ENCODE measurements at places on chromosomes 2 and 18.

GRCh38 chr2:216339456-216340279, 32.6 kb downstream of the MARCHF4 start:
- DNase-seq: no peak

- DNase-seq: no peak
Observed at GRCh38 chr2:80293039-80293438, 11.5 kb downstream of the LRRTM1 start.

- no peak for DNase-seq
Observed at GRCh38 chr2:121234791-121235190, 50.2 kb downstream of the TFCP2L1 start.

- no peak for DNase-seq
Observed at GRCh38 chr2:178327516-178327915, 123.5 kb downstream of the PRKRA start.

- no peak for DNase-seq
Observed at GRCh38 chr2:120439637-120440384, 93.9 kb downstream of the INHBB start.

DNA sequence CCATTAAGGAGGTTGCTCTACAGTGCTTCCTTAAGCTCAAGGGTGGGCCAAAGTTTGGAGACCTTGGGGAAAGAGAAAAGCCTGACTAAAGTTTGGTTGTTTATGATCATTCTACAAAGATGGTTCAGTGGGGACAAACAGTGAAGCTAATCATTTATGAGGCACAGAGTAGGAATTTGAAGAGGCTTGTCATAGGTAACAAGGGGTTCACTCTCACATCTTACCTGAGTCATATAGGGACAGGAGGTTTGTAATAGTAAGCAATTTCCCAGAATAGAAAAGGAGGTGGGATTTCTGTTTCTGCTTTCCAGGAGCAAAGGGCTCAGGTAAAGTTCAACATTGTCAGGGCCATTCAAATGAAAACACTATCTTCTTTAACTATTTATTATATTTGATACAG, 787.9 kb downstream of the CPS1 start:
- DNase-seq: no peak

Data from NCI-H460 (cell line).